Right lobe of liver (tissue), 6 donors: ENCODE measurements at places on chromosomes 6 and 20.

GRCh38 chr6:53282741-53283140, 66.0 kb downstream of the ELOVL5 start:
- no peak for DNase-seq

DNA sequence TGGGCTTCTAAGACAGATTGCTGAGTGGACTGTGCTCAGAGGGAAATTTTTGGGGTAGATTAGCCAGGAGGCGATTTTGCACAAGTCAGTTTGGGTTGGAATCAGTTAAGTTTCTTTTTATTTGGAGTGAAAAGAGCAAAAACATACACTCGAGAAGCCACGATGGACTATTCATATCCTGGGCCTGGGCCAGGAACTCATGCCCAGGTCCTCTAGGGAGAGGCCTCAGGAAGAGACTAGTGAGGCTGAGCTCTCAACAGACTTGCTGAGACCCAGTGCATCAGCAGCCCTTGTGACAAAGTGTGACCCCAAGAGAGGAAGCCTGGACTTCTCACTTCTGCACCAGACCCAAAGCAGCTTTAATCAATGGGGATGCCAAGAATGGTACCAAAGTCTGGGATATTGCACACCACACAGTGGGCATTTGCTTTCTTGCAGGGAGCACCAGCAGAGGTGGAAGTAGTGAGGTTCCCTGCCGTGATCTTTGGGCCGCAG, 61.6 kb upstream of the MAFB start:
- no peak for DNase-seq

- DNase-seq: no peak
Observed at GRCh38 chr6:125942672-125943527, 13.7 kb upstream of the HINT3 start.

DNA sequence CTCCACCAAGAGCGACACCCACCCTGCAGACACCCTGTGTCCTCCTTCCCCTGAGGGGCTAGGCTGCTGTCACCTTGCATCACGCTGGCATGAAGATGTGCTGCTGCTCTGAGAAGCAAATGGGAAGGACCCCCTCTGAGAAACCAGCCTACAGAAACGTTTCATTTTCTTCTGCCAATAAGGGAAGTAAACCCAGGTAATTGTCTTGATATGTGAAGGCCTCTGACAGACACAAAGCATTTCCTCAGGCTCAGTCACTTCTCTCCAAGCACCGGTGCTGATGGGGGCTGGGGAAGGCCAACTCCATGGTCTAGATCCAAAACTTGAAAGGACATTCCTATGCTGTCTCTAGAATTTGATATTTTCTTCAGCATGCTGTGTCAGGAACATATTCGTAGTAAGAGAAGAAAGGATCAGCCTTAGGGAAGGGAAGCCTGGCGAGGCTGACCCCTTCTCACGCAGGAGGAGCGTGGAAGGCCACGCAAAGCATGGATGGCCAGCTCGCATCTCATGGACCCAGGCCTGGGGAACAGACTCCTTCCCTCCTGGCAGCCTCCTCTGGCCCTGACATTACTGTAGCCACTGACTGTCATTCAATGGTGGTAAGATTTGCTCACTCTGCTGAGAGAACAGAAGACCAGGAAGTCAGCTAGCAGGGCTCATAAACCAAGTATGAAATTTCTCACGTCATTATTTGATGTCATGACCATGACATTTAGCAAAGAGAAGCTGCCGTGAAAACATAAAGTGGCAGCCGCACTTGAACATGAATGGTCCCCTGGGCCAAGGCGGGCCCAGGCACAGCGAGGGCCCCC, 20.4 kb downstream of the ACSS1 start:
- DNase-seq: no peak

DNA sequence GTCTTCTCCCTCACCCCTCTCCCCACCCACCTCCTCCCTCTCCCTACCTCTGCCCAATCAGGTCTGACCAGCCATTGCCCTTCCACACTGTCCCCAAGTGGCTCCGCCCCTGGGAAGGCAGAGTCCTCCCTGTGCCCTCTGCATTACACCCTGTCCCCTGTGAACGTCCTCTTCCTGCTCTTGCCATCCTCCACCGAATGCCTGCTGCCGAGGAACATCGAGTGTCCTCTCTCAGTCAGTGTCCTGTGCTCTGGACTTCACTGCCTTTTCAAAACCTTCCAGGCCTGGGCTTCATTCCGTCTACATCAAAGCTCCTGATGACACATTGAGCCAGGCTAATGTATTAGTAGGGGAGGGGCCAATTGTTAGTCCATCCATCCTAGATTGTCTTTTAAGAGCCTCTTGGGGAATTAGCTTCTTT, 3.3 kb upstream of the PACSIN1 start:
- DNase-seq: peak; percentile 88
